Activated CD4-positive, alpha-beta T cell treated with anti-CD3 and anti-CD28 coated beads for 1 hour (primary cell): ENCODE measurements at places on chromosomes 3 and 15.

DNA sequence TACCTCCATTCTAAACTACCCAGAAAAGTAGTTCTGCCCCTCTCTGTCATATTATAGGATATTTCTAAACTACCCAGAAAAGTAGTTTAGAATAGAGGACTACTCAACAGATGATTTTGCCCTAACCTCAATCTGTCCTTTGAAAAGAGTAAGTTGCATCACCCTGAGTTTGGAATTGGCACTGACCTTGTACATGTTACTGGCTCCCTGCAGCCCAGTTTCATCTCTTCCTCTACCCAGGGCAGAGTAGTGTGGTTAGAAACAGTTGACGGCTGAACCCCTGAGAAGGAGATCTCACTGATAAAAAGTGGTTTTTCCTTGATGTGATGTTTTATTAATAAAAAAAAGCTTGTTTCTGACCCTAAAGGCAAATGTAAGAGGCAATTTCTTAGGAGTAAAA lies 340.5 kb upstream of the NECTIN3 start:
- no peak for DNase-seq

DNA sequence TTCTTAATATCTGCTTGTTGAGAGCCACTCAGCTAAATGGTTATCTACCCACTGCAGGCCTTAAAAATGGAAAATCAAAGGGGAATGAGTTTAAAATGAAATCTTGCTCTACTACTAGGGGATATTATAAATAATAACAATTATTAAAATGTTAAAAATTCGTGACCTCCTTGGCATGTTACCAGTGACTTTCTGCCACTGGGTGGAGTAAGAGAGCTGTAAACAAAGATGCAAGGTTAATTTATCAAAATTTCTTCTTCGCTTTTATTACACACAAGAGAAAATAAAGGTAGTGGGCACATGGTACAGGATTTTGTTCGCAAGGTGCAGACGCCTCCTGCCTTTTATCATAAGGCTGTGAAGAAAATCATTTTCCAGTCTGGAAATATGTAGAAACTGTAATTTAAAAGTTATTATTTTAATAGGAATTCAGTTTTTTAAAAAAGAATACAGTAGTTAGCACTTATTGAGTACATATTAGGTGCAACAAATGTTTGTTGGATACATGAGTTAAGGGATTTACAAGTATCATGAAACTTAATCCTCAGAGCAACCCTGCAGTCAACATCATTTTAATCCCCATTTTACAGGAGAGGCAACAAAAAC lies 272.6 kb downstream of the SUCLG2 start:
- no peak for DNase-seq

- DNase-seq, result no peak
Observed at GRCh38 chr15:63086271-63086670, 35.4 kb upstream of the LACTB start.

- DNase-seq, result no peak
Observed at GRCh38 chr3:155701882-155702465, 42.9 kb downstream of the PLCH1 start.

- peak; percentile 33 for DNase-seq
Observed at GRCh38 chr15:45179221-45179985, 8.4 kb downstream of the SHF start.

DNA sequence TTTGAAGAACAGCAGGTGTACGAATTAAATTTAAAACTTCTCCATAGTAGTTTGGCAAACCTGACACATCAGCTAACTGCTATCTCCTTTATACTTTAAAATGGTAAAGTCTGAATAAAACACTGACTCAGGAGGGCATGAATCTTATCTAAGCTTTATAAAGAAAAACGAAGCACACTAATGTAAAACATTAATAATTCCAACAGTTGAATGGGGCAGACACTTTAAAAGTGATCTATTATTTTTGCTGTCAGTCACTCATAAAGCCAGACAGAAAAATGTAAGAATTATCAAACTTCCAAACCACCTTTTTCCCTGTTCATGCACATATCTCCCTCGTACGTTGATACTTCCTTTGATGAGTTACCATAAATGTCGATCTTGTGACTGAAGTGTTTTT lies 2.6 kb downstream of the ARF4 start:
- no peak for DNase-seq
